Hypothalamus (tissue), 51 donors: ENCODE measurements at places on chromosomes 3 and 15.

- no peak for DNase-seq
These were observed 504.7 kb upstream of the NR2F2 start for GRCh38 chr15:95825671-95826411.

DNA sequence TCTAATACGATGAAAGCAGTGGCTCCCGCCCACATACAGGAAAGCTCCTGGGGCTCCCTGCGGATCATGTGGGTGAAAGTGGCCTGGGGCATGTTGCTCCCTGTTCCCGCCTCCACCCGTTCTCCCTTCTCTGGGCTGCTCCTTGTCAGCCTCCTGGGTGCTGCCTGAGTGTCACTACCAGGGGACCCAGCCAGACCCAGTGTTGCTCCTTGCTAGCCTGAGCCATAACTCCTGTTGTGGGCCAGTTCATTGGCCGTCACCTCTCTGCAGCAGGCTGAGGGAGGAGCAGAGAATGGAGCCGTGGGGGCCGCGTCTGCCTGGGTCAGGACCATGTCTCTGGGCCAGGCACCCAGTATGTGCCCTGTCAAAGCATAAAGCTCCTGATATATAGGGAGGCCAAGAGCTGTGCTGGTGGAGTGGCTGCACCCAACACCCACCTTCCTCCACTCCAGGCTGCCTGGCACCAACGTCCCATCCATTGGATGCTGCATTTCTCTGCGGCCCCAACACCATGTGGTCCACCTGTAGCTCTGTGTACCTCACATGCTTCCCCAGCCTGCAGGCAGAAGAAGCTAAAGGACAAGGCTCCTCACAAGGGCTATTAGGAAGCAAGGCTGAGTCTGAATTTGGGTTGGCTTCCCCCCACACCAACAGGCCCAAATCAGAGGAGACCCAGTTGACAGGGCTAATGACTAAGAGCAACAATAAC, 40.5 kb downstream of the KLF13 start:
- no peak for DNase-seq

GRCh38 chr3:108862865-108863798, 40.5 kb downstream of the TRAT1 start:
- DNase-seq, result no peak

DNA sequence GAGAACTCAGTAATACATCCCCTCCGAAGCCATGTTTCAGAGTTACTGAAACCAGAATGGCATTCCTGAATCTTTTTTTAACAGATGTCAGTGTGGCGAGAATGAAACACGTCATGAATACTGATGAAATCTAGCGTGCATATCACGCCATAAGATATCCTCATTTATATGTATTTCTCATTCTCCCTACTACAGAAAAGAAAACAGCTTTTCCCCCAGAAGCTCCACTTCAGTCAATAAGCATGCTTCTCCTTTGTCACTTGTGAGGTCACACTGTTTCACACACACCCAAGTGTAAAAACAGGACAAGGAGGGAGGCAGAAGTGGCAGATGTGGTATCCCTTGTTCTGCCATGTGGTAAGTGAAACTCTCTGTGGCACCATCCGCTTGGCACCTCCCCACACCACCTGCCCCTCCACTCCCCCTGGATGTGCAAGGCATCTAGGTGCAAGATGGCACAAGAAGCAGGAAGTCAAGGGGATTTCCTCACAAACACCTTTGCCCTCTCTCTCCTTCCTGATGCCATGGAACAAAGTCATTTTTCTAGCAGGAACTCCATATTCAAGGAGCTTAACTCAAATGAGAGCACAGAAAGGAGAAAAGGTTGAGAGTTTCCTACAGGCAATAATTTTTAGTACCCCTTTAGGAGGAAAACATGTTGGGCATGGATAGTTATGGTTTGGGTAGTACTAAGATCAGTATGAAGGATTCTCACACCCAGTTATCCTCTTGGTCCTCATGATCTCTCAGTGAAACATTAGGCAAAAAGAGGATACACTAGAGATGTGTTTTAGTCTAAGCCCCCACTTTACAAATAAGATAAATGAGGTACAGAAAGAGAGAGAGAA, 47.5 kb upstream of the FRMD4B start:
- DNase-seq, result peak; percentile 10

GRCh38 chr3:53813229-53813628, 33.0 kb downstream of the CHDH start:
- no peak for DNase-seq

DNA sequence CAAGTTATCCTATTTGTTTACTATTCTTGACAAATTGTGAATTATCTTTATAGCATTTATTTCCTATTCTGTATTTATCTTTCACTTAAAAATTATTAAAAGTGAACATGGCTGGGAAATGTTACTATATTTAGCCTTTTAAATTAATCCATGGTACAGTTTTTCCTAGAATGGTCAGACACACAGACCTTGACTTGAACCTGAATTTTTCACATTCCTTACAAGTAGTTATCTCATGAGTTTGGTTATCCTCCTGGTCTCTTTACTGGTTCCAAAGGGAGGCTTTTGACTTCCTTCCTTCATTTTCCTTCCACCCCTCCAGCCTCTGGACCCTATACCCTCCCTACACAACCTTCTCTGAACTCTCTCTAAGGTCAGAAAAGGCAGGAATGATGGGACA, 280.6 kb downstream of the SATB1 start:
- DNase-seq, result no peak

- no peak for DNase-seq
These were observed 521.5 kb downstream of the RSL24D1 start for GRCh38 chr15:54675241-54675640.

- DNase-seq, result no peak
These were observed 49.6 kb downstream of the PCSK6 start for GRCh38 chr15:101439920-101440319.

DNA sequence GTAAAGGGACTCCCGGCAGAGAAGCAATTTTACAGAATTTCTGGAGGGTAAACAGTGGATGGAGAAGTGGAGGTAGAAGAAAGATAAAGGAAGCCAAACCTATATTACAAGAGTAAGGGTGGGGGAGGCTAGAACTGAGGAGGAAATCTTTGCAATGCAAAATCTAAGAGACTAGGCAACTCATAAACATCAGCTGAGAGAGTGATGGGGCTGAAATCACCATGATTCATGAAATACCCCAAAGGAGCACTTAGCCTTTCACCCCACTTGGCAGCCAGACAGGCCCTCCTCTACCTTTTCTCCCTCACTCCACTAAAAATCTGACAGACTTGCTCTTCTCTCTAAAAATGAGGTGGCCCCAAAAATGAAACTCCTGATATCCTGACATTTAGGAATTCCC, 19.5 kb upstream of the ZBTB38 start:
- DNase-seq, result no peak

DNA sequence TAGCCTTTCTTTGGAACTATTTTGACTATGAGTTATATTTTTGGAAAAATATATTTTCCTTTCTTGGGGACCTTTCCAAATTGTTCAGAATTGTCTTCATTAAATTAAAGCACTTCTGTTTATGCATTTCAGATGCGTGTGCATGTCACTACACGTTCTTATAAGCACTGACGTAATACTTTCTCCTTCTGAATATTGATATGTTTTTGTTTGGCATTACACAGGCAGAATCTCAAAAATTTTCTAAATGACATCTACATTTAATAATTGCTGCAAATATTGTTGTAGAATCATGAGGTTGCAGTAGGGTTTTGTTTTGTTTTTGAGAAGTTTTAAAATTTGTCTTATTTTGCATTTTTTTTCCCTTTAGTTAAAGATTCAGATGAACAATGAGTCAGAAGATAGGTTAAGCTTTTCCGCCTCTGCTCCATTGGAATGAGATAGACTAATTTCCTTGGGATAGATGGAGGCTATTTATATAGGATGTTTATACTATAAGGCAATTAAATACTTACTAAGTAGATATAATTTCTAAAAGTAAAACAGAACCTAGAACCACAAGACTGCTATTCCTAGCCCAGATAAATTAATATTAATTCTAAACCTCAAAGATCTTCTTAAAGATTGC, 110.8 kb downstream of the MBNL1 start:
- DNase-seq, result no peak

- DNase-seq, result no peak
These were observed 194.3 kb downstream of the BCHE start for GRCh38 chr3:165642761-165643420.

DNA sequence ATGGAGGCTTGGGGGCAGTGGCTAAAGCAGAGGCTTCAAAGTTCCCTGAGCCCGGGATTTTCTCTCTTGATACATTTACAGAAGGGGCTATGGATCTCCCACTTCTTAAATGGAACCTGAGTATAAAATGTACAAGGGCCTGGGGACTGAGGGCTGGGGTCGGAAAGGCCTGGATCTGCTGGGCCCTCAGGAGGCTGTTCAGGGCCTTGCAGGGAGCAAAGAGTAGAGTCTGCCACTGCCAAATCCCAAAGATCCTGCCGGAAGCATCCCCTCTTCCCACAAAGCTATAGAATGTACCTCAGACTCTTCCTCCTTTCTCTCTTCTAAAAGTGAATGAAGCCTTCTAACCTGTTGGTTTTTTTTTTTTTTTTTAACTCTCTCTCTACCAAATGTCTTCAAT, 59.8 kb upstream of the ARHGEF3 start:
- no peak for DNase-seq

- no peak for DNase-seq
These were observed 74.3 kb downstream of the LARS2 start for GRCh38 chr3:45462522-45463265.

DNA sequence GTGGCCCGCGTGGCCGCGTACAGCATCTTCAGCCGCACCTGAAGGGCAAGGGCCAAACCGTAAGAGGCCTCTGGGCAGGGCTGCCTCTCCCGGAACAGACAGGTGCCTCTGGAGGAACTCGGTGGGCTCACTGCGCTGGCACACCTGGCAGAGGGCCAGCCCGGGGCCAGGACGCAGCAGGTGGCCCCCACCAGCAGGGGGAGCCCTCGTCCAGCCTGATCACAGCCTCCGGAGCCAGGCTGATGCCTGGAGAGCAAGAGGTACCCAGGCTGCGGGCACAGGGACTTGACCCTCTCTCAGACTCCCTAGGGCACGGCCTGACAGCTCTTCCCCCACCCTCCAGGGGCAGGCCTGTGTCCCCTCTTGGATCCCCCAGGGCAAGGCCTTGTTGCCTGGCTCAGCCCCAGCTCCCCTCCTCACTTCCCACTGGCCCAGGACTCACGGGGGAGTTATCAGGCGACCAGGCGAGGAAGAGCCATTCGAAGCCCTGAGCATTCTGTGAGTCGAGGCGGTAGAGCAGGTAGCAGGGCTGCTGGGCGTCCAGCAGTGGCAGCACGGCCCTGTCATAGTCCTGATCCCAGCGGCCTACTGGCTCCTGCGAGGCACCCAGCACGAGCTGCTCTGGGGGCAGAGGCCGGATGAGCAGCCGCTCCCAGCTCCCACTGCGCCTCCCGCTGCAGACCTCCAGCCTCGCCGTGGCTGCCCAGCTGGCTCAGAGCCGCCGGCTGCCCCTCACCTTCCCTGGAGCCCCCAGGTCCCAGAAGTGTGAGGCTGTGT, 6.2 kb upstream of the TLR9 start:
- DNase-seq, result peak; percentile 36

DNA sequence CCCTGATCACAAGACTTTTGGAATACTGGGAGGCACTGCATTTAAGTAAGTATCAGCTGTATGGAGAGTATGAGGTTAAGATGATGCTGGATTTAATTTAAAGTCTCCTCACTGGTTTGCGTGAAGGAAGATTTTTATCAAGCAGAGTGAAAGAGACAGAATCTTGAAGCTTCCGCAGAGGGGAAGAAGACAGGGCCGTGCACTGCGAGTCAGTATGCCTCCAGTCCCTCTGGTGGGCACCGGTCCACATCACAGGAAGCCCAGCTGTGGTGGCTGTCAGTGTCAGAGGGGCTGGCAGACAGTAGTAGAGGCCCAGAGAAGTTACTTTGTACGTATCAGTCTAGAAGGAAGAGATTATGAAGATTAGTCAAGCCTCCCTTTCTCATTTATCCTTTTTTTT, 379.0 kb upstream of the TPRG1 start:
- peak; percentile 21 for DNase-seq

- DNase-seq, result no peak
These were observed 3.4 kb downstream of the ZBTB47 start for GRCh38 chr3:42656680-42657610.

DNA sequence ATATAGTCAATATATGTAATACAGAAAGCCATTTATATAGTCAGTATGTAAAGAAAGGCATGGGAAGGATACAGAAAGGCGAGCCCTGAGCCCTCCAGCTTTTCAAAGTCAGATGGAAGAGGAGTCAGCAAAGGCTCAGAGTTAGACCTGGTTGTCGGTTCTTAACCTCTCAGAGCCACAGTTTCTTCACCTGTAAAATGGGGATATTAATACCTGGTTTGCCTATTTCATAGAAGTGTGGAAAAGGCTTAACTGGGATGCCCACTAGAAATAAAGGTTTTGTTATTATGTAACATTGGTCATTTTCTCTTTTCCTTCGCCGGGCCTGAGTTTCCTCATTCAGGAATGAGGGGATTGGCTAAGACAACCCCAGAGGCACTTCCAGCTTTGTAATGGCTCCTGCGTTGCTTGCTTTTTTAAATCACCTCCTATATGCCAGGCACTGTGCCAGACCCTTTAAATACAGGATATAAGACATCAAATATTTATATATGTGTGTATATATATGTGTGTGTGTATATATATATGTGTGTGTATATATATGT, 2.4 kb downstream of the CRELD1 start:
- no peak for DNase-seq

- DNase-seq, result no peak
These were observed 144.9 kb downstream of the MEGF11 start for GRCh38 chr15:66108483-66109265.

DNA sequence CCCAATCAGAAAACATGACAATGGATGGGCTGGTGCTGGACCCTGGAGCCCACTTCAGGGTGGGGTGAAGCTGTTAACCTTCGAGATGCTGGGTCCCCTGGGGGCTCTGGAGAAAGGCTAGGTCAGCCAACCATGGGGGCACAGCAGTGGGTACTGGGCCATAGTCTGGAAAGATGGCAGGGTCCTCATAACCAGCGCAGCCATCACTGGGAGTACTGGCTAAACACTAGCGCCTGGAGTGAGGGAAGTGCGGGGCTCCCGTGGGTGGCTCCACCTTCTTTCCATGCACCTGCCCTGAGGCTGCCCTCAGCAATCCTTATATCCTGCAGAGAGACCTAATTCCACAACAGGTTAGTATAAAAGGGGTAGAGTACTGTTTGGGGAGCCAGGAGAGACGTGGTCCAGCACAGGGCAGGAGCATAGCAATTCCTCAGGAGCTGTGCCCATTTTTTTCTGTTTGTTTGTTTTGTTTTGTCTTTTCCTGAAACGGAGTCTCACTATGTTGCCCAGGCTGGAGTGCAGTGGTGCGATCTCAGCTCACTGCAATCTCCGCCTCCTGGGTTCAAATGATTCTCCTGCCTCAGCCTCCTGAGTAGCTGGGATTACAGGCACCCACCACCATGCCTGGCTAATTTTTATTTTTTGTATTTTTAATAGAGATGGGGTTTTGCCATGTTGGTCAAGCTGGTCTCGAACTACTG, 122.6 kb upstream of the MEF2A start:
- no peak for DNase-seq

GRCh38 chr3:52256622-52257021, 11.1 kb downstream of the PPM1M start:
- DNase-seq, result no peak
